ENCODE measurements at places on chromosomes 6 and 20.

DNA sequence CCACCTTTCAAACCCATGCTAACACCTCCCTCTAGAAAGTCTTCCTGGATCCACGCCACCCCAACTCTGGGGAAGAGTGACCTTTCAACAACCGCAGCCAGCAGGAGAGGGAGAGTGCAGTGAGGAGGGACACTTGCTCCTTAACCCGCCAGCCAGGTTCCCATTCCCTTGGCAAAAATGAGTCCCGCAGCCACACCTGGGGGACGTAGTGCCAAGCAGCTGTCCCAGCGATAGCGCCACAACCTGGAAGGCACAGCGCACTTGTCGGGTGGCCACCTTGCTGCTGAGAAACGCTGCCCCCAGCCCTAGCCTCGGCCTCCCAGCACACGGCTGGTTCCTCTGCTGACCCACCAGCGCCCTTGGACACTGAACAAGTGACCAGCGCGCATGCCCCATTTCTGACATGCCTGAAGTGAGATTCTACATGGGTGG, 119.3 kb downstream of the JPH2 start:
- no peak for DNase-seq

DNA sequence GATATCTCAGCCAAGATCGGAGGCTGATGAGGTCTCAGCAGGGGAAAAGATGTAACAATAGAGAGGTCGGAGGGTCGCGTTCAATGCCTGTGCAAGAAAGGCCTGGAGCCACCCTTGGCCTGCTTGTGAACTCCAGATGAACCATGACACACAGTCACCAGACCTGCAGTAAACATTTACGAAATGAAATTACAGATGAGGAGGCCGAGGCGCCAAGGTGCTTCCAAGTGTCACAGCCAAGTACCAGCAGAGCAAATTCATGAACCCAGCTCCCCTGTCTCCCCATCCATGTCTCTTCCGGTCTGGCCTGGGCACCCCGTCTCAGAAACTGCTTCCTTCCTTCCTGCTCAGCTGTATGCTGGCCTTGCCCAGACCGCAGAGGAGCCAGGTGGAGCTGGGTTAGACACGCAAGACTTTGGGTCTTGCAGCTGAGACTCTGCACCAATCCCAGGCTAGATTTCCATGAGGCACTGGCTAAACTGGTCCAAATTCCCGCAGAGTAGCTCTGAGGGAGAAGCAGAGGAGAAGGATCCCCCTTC, 48.1 kb downstream of the CHMP4B start:
- DNase-seq, result no peak

- no peak for DNase-seq
Observed at GRCh38 chr6:146827216-146827928, 228.6 kb downstream of the ADGB start.

DNA sequence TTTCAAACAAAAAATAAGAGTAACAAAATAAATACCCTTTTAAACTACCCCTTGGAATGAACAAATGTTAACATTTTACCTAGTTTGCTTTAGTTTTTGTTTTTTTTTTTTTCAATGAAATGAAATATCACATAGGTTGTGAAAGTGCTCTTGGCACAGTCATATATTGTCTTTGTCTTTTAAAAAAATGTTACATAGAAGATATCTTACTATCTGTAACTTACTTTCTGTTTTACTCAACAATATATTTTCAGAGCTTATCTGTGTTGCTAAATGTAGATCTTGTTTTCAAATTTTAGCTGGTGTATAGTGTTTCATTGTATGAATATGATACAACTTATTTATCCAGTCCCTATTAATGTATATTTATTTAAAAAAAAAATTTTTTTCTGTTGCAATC, 8.6 kb downstream of the CEP57L1 start:
- DNase-seq, result no peak

DNA sequence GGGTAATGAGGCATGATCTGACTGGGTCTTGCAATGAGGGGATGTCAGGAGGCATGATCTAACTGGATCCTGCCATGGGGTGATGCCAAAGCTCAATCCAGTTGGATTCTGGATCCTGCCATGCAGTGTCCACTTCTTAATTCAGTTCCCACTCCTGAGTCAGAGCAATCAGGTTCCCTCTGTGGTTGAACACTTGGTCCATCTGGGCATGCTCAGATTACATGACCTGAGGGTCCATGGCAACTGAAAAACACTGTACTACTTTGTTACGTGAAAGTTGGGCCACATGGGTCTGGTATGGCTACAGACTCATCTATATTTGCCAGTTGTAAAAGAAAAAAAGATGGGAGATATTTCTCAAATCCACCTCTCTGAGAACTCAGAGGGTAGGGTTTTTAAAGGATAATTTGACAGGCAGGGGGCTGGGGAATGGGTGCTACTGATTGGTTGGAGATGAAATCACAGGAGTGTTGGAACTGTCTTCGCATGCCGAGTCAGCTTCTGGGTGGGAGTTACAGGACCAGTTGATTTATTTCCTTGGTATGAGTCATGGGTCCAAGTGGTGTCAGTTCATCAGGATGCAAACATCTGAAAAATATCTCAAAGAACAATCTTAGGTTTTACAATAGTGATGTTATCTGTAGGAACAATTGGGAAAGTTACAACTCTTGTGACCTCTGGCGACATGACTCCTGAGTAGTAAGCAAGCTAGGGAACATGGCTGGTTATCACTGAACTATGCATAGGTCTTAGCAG, 21.6 kb downstream of the C6orf163 start:
- DNase-seq, result no peak

GRCh38 chr6:108771421-108771820, 76.8 kb upstream of the ARMC2 start:
- no peak for DNase-seq

DNA sequence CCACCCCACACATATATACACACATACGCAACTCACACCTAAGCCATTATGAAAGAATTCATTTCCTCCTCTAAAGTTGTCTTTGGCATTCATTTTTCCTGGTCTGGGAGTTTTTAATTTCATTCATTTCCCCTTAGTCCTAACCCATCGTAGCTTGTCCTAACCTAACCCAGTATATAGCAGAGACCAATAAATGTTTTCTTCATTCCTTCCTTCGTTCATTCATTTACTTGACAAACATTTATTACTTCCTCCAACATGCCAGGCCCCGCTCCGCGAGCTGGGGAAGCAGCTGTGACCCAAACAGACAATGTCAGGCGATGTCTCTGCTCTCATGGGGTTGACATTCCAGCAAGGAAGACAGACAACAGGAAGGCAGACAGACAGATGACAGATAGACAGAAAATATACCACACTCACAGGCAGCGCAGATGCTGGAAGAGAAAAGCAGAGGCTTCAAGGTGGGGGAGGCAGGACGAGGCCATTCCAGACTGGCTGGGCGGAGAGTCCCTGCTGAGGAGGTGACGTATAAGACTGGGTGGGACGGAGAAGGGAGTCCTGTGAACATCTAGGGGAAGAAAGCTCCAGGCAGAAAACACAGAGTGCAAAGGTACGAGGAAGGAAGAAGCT, 33.7 kb upstream of the SIRPA start:
- DNase-seq, result no peak

GRCh38 chr6:48641544-48641943, 530.5 kb upstream of the PTCHD4 start:
- DNase-seq, result no peak

- DNase-seq, result no peak
Observed at GRCh38 chr6:14921878-14922671, 323.8 kb upstream of the JARID2 start.

DNA sequence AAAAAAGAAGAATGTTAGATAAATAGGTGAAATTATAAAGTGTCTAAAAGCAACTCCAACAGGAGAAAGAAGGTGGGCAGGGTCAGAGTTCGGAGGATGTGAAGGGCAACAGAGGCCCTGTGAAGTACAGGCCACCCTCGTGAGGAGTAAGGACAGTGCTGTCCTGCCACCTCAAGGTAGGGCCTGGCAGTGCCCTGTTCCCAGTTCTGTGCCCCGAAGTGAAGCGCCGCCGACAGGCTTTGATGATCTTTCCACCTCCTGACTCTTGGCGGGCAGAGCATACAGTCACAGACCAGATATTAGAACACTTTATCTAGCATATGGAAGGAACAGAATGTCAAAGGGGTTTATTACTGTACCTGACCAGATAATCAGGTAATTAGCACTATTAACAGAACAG, 75.8 kb downstream of the GJA10 start:
- no peak for DNase-seq

All from forelimb muscle (tissue), 1 donor.